ENCODE measurements at places on chromosomes 3 and 15.
A peak's percentile ranks its signal among the peaks of the same experiment; 100 is the strongest.

DNA sequence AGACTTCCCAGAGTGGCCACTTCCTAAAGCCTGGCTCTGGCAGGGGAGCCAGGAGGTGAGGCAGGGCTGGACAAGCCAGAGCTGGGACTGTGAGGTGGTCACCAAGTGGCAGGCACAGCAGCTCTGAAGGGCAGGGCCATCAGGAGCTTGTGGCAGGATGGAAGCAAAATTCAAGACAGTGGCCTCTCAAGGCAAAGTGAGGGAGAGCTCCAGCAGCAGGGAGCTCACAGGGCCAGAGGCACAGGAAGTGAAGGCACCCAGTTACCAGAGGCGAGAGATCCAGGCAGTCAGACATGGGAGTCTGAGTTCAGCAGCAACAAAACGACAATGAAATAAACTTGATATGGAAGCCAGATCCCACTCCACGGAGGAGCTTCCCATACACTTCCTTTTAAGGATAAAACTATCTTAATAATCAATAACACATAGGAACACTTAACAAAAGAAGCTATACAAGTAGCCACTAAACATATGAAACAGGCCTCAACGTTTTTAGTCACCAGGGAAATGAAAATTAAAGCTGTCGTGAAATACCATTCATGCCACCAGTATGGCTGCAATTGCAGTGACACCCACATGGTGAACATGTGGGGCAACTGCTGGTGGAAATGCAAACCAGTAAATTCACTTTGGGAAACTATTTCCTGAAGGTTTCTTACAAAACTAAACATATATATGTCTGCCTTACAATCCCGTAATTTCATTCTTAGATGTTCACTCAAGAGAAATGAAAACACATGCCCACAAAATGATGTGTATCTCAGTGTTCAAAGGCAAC lies 35.4 kb upstream of the TMEM158 start:
- H3K27me3 ChIP-seq = peaks cover 22% of the 10 kb centered on the region
- no peak for DNase-seq
- H3K4me1 ChIP-seq = no peaks in the 10 kb centered on the region
- no peaks in the 10 kb centered on the region for H3K36me3 ChIP-seq

DNA sequence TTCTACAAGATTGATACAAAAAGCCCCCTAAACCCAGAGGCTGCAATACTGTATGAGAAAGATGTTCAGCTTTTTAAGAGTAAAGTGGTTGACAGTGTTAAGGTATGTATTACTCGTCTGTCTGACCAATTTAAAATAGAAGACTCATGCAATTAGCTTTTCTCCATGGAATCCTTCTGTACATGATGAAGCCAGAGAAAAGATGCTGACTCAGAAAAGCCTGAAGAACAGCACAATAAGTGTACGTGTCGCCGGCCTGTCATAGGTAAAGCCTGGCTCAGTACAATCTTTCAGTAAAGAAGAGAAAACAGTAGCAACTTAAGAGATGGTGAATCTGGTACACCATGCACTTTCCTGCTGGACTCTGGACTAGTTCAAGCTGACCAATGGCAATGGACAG lies 16.4 kb downstream of the NEK4 start:
- no peak for DNase-seq
- H3K4me1 ChIP-seq = no peaks in the 10 kb centered on the region
- H3K27ac ChIP-seq = no peak overlapping the region
- H3K36me3 ChIP-seq = peaks cover 45% of the 10 kb centered on the region
- H3K4me3 ChIP-seq = no peak overlapping the region

- H3K4me1 ChIP-seq = peaks cover 11% of the 10 kb centered on the region
- H3K27me3 ChIP-seq = no peaks in the 10 kb centered on the region
- H3K4me3 ChIP-seq = no peak overlapping the region
Measured at GRCh38 chr3:71441925-71442651, 141.4 kb downstream of the FOXP1 start.

DNA sequence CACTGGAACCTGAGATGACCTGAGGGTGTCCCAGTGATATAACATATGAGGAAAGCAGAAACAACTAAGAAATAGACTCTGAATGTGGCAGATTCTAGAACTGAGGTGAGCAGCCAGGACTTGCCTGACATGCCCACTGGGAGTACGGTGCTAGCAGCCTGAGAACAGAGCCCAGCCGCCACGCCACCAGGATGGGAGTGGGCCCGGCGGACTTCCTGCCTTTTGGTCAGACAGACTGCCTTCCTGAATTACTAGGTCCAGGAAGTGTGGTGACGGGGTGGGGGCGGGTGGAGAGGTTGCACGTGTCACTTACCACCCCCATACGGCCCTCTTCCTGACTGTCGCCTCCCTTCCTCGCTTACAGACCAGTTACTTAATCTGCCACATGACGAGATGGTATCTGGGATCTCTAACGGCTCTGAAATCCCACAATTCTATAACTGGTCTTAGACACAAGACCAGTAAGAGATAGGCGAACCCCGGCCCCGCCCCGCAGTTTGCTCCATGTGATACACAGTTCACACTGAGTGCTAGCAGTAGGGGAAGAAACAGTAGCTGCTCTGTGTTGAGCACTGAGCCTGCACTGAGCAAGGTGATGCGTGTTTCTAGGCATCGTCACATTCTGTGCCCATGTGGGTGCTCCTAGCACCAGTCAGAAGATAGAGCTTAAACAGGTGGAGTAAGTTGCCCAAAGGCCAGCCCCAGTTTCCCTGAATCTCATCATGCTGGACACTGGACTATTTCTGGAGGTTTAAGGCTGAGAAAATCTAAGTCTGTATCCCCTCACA lies 95.7 kb downstream of the CPN2 start:
- H3K27me3 ChIP-seq = peaks cover 7% of the 10 kb centered on the region
- peaks cover 23% of the 10 kb centered on the region for H3K4me1 ChIP-seq
- DNase-seq = no peak
- H3K4me3 ChIP-seq = no peak overlapping the region

- peaks cover 10% of the 10 kb centered on the region for H3K4me1 ChIP-seq
- no peaks in the 10 kb centered on the region for H3K27me3 ChIP-seq
- H3K4me3 ChIP-seq = peak within 1 kb of the TSS; percentile 93
- peak; percentile 47 for DNase-seq
- peak within 1 kb of the TSS; percentile 99 for H3K27ac ChIP-seq
Measured at GRCh38 chr3:19147905-19148767, at the start of gene KCNH8. Gene KCNH8, plus strand, starts transcription at chr3:19148510. Its CDS starts 210 bp downstream, at chr3:19148720.

DNA sequence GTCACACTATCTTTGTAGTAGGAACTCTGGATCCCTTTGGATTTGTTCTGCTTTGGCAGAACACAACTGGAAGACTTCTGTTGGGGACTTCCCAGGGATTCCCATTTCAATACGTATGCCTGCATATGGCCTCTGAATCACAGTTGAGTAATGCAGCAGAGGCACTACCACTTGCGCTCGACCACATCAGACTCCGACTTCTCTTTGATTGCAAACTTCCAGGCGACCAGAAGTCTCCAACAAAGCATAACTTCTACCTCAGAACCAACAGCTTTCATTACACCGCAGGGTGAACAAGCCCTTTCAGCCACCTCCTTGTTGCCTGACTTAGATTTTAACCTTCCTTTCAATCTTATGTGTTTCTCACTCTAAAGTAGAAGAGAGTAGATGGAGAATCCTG lies 924.4 kb downstream of the IGSF11 start:
- H3K4me3 ChIP-seq = no peak overlapping the region
- H3K36me3 ChIP-seq = no peaks in the 10 kb centered on the region
- H3K4me1 ChIP-seq = no peaks in the 10 kb centered on the region
- H3K27ac ChIP-seq = no peak overlapping the region
- DNase-seq = no peak

- peaks cover 10% of the 10 kb centered on the region for H3K4me1 ChIP-seq
- no peak overlapping the region for H3K4me3 ChIP-seq
- DNase-seq = no peak
- H3K27me3 ChIP-seq = no peaks in the 10 kb centered on the region
- H3K36me3 ChIP-seq = peaks cover 6% of the 10 kb centered on the region
Measured at GRCh38 chr15:74844319-74845207, 1.6 kb upstream of the ULK3 start.

- no peak for DNase-seq
- H3K27me3 ChIP-seq = no peaks in the 10 kb centered on the region
- H3K36me3 ChIP-seq = no peaks in the 10 kb centered on the region
- H3K27ac ChIP-seq = no peak overlapping the region
- H3K4me1 ChIP-seq = no peaks in the 10 kb centered on the region
Measured at GRCh38 chr3:191030929-191031328, 168.1 kb upstream of the OSTN start.

DNA sequence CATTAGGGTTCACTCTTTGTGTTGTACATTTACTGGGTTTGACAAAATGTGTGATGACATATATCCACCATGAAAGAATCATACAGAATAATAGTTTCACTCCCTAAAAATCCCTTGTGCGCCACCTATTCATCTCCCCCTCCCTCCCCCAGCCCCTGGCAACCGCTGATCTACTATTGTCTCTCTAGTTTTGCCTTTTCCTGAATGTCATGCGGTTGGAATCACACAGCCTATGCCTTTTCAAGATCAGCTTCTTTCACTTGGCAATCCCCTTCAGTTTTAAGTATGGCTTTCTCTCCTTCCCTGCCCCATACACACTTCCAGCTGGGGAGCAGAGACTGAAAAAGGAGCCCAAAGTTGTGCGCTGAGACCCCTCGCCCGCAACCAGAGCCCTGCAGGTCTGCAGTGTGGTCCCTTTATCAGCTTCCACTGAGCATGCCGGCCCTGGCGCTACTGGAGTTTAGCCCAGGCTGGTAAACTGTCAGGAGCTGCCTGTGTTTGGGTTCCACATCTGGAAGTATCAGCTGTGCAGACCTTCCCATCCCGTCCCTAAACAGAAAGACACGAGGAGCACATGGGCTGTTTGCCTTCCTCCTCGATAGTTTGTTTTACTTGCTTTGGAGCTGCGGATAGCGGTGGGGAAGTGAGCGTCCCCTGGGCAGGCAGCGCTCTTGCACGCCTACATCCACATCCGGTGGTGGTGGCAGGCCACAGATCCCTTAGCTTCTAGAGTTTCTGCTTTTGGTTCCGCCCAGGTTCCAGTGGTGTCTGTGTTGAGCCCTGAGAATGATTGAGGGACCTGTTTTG lies 12.3 kb downstream of the BOC start:
- DNase-seq = no peak
- no peaks in the 10 kb centered on the region for H3K36me3 ChIP-seq
- H3K27me3 ChIP-seq = no peaks in the 10 kb centered on the region
- H3K4me3 ChIP-seq = no peak overlapping the region
- peaks cover 12% of the 10 kb centered on the region for H3K4me1 ChIP-seq
- H3K27ac ChIP-seq = no peak overlapping the region

- peaks cover 30% of the 10 kb centered on the region for H3K36me3 ChIP-seq
- no peaks in the 10 kb centered on the region for H3K27me3 ChIP-seq
Measured at GRCh38 chr3:75768303-75769017, 16.9 kb downstream of the ZNF717 start.

Data from progenitor cell of endocrine pancreas (in vitro differentiated cells).